ENCODE measurements at places on chromosomes 6 and 20. TPM values are rescaled to one million over a fixed set of nuclear protein-coding genes. Genes with fewer than 3 reads are reported as not detected.

The GLP1R gene
- not detected for polyA plus RNA-seq

The IBTK gene
- 13.0 TPM for polyA plus RNA-seq

The UBD gene
- polyA plus RNA-seq = not detected

The SAPCD1 gene
- polyA plus RNA-seq = 1.2 TPM

The VSX1 gene
- polyA plus RNA-seq = not detected

The APCDD1L gene
- 1.7 TPM for polyA plus RNA-seq

The ARHGAP40 gene
- polyA plus RNA-seq = 0.06 TPM

The PTCRA gene
- polyA plus RNA-seq = not detected

The ALDH5A1 gene
- 0.75 TPM for polyA plus RNA-seq

The RAD21L1 gene
- 0.18 TPM for polyA plus RNA-seq

The ZNF451 gene
- 12.4 TPM for polyA plus RNA-seq

The CST7 gene
- 0.09 TPM for polyA plus RNA-seq

The MEI4 gene
- not detected for polyA plus RNA-seq

The BMP6 gene
- polyA plus RNA-seq = 0.06 TPM

The MOXD1 gene
- polyA plus RNA-seq = 71.3 TPM

The ADTRP gene
- 1.6 TPM for polyA plus RNA-seq

The SMOC2 gene
- polyA plus RNA-seq = not detected

The GPR6 gene
- not detected for polyA plus RNA-seq

The ZC2HC1B gene
- not detected for polyA plus RNA-seq

The APMAP gene
- 76.2 TPM for polyA plus RNA-seq

The ATRN gene
- polyA plus RNA-seq = 54.1 TPM

The SLC22A7 gene
- not detected for polyA plus RNA-seq

The PRRT1 gene
- polyA plus RNA-seq = 0.78 TPM

The CST5 gene
- polyA plus RNA-seq = not detected

The ADGRG6 gene
- 32.9 TPM for polyA plus RNA-seq

The TFEB gene
- polyA plus RNA-seq = 21.9 TPM

The SLA2 gene
- polyA plus RNA-seq = not detected

The SIRPB2 gene
- not detected for polyA plus RNA-seq

The CDSN gene
- not detected for polyA plus RNA-seq

Measured in BJ (cell line).